LHCN-M2 (cell line): ENCODE measurements at places on chromosomes 3 and 15.

GRCh38 chr15:94576889-94577533, 345.6 kb downstream of the MCTP2 start:
- no peak for DNase-seq

DNA sequence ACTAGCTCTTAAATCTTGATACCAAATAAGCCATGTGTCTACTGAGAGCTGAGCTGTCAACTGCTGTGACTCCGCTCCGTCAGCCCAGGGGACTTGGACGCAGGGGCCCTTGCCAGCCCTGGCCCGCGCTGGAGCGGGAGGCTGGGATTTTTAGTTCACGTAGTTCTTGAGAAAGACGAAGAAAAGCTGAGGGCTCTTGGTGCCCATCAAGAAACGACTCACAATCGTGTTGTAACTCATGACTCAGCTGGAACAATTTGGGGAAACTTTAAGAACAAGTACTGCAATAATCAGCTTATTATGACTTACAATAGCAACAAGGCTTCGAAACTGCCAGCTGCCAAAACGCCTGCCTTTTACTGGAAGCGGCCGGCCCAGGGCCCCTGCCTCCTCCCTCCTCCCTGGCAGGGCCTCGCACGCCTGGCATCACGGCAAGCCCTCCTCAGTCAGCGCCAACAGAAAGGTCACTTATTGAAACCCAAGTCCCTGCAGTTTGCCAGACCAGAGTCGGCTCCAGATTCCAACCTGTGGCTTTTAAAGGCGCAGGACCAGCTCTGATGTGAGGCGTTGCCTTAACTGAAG, 60.3 kb downstream of the RGMA start:
- peak; percentile 91 for DNase-seq

DNA sequence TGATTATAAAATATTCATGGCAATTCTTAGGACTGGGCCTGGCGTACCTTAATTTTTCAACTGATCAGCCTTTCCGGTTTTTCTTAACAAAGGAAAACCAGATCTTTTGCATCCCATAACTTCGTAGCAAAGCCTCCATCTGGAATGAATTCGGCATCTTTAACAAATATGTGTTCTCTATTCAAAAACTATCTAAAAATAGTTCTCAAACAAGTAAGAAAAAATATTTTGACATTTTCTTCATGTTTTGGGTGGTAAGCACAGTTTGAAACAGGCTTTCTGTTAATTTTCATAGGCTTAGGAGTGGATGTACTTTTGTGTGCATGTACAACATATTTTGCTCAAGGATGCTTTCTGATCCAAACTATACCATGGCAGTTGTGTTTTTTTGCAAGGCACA, 55.1 kb downstream of the RBMS3 start:
- peak; percentile 24 for DNase-seq

DNA sequence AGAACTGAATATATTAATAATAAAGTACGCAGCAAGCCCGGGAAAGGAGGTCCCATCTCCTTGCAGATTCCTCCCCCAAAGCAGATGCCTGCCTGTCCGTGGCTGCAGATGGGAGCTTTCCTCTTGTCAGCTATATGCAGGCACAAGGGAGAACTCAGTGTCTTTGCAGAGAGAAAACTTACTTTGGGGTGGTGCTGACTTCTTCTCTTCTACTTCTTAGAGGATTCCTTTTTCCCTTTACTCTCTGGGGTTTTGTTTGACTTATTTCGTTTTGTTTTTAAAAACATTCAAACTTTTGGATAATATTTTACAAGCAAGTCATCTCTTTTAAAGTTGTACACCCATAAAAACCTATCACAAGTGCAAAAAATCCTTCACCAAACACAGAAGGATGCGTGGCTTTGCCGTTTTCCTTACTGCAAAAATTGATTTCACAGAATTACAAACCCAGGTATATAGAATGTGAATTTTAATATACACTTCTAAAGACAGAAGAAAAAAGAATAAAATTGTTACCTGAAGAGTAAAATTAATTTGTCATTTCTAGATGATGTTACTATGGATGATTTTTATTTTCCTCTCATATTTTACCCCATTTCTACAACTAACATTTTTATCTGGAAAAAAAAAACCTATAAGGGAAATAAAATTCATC, 65.3 kb upstream of the IGF1R start:
- DNase-seq = no peak

DNA sequence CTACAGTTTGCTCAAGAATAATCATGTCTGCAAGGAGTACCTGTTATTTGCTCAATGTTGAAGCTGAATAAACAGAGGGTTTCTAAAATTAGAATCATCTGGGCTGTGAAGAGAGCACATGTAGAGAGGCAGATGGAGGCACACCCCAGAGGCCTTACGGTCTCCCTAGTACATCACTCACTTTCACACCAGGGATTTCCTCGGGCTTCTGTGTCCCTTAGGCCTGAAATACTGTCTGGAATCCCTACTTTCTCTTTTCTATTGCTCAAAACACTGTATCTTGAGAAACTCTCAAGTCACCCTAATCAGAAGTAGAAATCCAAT, 473.7 kb upstream of the ROBO2 start:
- no peak for DNase-seq

DNA sequence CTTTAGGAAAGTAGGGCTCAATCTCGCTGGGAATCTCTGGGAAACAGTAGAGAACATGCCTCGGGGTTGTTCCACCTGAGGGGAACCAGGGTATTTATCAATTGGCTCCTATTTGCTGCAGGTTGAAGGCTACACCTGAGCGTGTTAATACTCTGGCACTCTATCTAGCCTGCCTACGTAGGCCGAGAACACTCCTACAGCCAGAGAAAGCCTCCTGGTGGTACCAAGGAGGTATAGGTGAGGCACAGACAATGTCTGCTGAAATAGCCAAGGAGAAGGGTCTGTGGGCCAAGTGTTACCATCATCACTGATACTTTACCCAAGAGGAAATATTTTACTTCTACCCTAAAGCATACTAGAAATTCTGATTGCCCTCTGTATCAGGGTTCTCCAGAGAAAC, 341.0 kb upstream of the UBE2E2 start:
- DNase-seq = no peak

DNA sequence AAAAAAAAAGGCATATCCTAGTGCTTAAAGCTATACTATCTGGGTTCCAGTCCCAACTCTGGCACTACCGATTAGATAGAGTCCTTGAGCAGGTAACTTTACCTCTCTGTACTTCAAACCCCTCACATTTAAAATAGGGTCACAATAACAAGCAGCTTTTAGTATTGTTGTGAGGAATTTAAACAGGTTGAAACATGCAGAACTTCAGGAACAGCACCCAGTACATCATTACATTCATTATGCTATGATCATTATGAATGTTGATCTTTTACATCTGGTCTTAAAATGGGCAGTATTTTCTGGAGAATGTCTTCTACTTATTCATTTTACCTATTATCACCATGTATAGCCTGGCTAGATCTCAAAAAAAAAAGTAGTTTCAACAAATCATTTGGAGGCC, 176.1 kb upstream of the CCDC54 start:
- DNase-seq = no peak

- DNase-seq = no peak
Observed at GRCh38 chr15:41689834-41690233, 29.6 kb downstream of the MGA start.

GRCh38 chr3:133038089-133038730, at the start of gene TMEM108:
TSS of gene TMEM108 (plus strand) at chr3:133038391.
- DNase-seq = peak; percentile 77

DNA sequence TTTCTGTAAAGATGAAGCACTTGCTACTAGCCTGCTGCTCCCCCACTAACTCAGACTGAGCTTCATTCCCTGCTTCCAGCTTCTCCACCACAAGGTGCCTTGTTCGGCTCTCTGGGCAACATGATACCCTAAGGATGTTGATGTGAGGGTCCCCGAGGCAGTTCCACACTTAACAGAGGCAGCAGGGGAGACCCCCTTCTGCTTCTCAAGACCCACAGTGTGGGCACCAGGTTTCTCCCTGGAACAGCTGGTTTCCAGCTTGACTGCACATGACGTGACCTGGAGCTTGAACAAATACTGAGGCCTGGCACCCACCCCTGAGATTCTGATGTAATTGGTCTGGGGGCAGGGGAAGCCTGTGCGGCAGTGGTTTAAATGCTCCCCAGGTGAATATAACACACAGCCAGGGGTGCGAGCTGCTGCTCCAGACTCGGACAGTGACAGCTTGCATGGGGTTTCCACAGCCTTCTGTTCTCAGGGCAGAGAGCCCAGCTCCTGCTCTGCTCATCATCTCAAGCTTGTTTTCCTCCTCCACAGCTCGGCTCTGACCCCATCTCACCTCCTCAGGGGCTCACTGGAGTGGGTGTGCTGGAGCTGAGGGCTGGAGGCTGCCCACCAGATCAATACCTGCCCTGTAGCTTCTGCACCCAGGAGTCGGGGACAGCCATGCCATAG, 95.0 kb upstream of the HACD2 start:
- DNase-seq = no peak

- DNase-seq = no peak
Observed at GRCh38 chr3:65893631-65894030, 145.1 kb downstream of the MAGI1 start.

- peak; percentile 39 for DNase-seq
Observed at GRCh38 chr15:35450492-35450891, 95.5 kb downstream of the DPH6 start.

DNA sequence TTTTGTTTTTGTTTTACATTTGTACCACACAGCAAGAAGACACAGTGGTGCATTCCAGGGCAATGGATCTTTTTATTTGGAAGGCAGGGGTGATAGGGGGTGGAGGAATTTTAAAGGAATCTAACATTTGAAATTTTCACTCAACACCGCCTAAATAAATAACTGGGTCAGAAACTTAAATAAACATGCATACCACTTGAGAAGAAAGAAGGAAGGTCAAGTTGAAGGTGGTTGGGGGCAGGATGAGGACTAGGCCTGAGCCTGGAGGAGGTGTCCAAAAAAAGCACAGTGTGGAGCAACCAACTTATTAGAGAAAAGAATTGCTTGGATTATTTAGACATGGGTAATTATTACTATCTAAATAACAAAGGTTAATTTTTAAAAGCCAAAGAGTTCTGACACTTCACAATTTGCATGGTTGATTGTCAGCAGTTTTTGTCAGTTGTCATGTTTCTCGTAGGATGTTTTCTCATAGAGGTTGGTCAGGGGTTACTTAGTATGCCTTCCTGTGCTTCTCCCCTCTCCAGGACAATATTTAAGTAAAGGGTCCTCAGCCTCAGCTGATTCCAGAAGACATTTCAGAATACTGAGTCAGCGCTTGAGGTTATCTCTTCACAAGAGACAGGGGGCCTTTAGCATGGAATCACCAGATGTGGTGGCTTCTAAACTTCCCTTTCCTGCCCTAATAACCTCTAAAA, 173.7 kb upstream of the SLC2A2 start:
- DNase-seq = no peak

- no peak for DNase-seq
Observed at GRCh38 chr3:12777171-12777570, 18.1 kb upstream of the TMEM40 start.

DNA sequence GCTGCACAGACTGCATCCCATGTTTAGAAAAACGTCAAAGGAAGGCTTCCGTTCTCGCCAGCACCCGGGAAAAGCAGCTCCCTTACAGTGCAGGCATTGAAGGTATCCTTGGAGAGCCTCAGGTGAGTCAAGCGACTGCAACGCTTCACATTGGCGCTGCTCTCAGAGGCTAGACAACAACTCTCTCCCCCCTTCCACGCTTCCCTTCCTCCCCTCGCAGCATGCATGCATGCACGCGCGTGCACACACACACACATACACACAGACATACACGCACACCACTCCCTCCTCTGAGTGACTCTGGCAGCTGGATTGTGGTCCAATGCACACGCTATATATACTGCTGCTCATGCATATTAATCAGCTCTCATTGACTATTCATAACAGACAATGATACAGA, 191.1 kb downstream of the PDZRN3 start:
- no peak for DNase-seq

GRCh38 chr15:73156431-73157191, 104.3 kb downstream of the NEO1 start:
- DNase-seq = no peak

- DNase-seq = no peak
Observed at GRCh38 chr3:7144697-7145308, 283.9 kb downstream of the GRM7 start.

DNA sequence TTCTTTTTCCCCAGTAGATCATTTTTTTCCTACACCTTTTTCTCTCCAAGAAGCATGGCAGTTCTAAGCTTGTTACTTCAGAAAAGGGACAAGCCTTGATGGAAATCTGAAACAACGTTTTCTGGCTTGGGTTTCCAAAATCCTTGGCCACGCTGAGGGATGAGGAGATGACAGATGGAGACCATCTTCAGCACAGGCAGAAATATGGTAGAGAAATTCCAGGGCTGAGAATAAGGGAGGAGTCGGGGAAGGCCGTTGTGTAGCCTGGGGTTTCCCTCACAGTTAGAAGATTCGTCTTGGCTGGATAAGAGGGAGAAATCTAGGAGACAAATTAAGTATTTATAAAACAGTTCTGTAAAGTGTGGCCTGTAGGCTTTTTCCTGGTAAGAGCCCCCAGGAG, 33.9 kb upstream of the STT3B start:
- DNase-seq = no peak
